ENCODE measurements at places on chromosomes 16 and 17. TPM values are rescaled to one million over a fixed set of nuclear protein-coding genes. Genes with fewer than 3 reads are reported as not detected.

Gene TBX6
- total RNA-seq: 0.20 TPM

Gene KLHL36
- total RNA-seq: 20.4 TPM

Gene GAS2L2
- total RNA-seq: 0.11 TPM

Gene MMP15
- 18.3 TPM for total RNA-seq

Gene C16orf54
- total RNA-seq: not detected

Gene NACA2
- total RNA-seq: not detected

Gene NDRG4
- total RNA-seq: 25.9 TPM

Gene CDIP1
- 10.4 TPM for total RNA-seq

All from A549 treated with DMSO at 1 μM for 4 hours (cell line).